ENCODE measurements at places on chromosomes 3 and 15.

DNA sequence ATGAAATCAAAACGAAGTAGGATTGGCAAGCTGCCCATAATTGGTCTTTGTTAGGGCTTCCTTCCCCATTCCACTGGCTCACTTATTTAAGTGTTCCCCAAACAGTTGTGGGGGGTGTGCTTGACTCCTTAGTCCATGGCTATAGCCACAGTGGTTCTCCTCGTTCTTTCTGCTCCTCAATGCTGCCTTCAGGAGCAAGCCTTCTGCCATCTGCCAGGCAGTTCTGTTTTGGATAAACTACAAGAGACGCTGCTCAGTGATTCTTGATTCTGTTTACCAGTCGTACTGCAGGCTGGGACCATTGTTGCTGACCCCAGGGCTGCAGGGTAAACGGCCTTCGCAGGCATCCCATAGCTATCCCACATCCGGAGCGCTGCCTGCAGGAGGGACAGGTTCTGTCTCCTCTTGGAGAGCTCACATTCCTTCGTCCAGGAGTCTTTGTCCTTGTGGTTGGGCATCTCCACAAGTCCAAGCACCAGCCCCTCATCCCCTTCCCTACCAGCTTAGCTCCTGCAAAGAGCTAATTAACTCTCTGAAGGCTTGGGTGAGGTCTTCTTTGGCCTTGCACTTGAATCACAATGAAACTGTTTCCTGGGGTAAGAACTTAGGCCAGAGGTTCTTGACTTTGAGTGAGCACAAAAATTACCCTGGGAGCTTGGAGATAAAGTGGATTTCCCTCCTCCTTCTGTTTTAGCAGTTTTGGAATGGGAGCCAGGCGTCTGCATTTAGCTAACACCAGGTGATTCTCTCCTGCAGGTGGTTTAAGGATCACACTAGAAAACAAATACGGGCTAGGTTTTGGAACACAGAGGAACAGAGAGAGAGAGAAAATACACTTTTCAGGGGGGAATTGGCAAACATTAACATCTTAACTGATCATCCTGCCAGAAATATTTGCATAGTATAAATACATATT lies 114.9 kb downstream of the SV2B start:
- no peak for DNase-seq

DNA sequence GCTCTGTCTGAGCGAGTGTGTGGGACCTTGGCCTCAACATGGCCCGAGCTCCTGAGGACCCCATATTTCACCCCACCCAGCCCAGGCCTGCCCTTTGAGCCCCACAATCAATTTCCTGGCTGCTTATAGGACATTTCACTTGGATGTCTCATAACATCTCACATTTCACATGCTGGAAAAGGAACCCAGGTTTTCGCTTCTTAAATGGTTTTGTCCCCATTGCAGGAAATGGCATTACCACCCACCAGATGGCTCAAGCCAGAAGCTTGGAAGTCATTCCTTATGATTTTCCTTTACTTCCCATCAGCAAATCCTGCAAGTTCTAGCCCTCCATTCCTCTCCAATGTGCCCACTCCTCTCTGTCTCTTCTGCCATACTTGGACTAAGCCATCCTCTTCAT lies 14.9 kb downstream of the ITGA11 start:
- no peak for DNase-seq

- no peak for DNase-seq
Measured at GRCh38 chr15:77702211-77702957, 69.7 kb upstream of the LINGO1 start.

- DNase-seq, result no peak
Measured at GRCh38 chr3:77420336-77420735, 380.4 kb downstream of the ROBO2 start.

GRCh38 chr15:73862276-73862675 lies 11.1 kb upstream of the TBC1D21 start:
- DNase-seq, result no peak

DNA sequence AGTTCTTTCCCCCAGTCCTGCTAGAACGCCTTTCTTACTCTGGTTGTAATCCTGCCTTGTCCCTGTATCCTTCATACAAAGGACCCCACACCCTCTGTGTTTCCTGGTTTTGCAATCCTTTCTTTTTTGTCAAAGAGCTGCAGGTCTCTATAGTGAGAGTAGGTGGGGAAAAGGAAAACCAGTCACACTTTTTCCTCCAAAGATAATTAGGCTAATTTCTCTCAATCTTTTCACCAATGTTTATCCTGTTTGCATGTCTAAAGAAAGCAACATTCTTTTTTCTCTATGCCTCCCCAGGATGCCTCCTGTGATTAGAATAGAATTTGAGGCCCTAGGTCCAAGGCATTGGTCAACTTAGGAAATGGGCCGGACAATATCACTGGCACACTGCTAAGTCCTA lies 25.4 kb downstream of the SEMA6D start:
- DNase-seq, result no peak

- peak; percentile 10 for DNase-seq
Measured at GRCh38 chr3:123328851-123329635, 119.8 kb downstream of the ADCY5 start.

- no peak for DNase-seq
Measured at GRCh38 chr15:71484080-71484479, 326.3 kb upstream of the NR2E3 start.

- no peak for DNase-seq
Measured at GRCh38 chr15:60899322-60899966, 329.7 kb downstream of the RORA start.

- DNase-seq, result no peak
Measured at GRCh38 chr3:58039601-58040000, 31.4 kb downstream of the FLNB start.

DNA sequence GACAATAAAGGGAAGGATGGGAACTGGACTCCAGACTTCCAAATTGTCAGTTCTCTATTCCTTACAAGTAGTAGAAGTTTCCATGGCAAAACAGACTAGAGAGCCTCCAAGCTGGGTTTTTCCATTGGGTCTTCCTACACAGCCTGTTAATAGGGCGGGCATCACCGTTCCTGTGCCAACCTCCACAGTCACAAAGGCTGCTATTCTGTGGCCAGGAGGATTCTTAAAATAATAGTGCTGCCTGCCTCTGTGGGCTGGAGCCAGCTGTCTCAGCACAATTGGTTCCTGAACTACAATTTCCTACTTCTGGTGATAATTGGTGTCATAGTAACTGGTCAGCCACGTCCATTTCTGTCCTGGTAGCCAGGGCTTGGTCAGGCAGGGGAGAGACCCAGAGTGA lies 38.6 kb downstream of the LYZL4 start:
- no peak for DNase-seq

- no peak for DNase-seq
Measured at GRCh38 chr3:59759298-59760031, 709.6 kb upstream of the CFAP20DC start.
